Effector CD4-positive, alpha-beta T cell (primary cell): ENCODE measurements at places on chromosomes 13 and 19.

DNA sequence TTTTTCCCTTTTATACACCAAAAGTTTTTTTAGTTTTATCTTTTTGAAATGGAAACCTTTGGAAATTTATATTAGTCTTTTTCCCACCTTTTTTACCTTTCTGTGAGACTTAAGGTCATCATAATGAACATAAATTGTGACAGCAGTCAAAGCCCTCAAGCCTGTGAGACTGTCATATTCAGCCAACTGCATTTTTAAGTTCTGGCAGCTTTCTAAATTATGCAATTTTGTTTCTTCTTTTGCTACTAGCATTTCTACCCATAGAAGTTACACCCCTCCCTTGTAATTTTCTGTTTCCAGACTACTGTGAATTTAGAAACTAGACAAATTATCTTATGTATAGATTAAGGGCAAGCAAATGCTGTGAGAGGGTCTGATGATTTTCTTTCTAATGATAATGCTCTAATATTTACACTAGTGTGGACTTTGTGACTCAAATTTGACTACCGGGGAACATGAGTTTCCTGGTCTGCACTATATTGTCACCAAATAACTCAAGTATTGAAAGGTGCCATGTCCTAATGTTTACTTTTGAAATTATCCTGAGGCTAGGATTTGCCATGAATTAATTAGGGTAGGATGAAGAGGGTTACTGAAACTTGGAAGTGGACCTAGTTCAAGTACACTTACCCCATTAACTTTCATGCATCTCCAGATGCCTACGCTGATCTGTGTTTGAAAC is 43.7 kb downstream of the FRY start:
- DNase-seq, result no peak

DNA sequence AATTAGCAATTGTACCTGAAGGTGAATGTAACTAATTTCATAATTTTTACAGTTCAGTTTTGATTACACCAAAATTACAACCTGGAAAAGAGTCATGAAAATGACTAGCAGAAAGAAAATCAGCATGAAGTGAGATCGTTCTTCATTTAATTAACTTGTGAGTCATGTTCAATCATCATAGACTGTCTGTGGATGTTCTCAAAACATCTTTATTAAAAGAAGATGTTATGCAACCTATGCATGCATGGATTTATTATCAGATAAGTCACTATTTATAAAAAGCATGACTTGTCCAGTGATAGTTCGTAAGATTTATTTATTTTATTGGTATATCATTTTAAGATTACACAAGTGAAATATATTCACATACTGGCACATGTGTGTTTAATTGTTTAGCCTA is 245.9 kb downstream of the ITGBL1 start:
- DNase-seq, result no peak

DNA sequence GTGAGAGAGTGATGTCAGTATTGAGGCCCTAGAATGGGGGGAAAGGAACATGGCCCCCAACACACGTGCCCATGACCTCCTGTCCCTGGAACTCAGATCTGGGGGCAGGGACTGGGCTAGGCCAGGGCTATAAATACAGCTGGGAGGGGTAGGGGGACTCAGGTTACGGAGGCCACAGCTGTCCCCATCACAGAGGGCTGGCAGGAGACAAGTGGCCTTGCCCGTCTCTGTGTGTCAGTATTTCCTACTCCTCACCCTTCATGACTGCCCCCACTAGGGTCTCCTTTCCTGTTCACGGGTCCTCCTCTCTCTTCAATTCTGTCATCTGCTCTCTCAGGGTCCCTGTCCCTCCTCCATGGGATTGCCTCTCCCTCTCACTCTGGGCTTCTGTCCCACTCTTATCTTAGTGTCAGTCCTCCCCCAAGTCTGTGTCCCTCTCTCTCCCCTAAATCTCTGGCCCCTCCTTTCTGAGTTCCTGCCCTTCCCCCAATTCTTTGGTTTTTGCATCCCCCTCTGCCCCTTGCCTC is 687 bp upstream of the HRC start:
- DNase-seq, result no peak

DNA sequence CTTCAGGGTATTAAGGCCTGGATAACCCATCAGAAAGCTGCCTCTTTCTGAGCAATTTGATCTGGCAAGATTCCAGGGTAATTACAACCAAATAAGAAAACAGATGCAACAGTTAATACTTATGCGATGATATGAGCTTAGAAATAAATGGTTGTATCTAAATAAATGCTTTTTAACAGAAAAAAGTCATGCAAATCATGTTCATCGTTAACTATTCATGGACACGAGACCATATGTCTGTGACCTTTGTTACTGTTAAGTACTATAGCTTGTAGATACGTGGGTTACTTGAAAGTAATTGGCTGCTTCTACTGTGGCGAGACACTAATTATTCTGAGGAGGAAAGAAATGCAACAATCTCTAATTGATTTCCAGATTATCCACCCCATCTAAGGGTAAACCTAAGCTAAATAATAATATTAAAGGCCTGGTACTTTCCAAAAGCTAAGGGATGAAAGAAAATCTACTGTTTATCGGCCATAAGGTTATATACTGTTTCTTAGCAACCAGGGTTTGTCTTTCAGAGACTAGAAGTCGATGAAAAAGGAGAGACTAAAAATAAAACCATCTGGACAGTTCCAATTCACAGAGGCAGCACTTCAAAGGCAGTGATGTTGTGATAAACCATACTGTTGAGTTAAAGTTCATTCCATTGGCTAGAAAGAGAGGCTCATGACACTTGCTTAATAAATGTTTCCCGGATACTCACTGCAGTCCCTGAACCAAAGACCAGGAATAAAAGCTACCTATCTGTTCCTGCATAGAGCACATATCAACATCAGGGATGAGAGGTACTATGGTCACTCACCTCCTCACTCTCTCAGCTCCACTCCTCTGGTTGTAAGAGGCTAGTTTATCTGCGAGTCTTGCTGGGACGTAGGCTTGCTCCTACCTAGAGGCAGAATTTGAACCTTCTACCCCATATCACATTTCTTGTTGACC is 1.5 kb downstream of the EPSTI1 start:
- no peak for DNase-seq

DNA sequence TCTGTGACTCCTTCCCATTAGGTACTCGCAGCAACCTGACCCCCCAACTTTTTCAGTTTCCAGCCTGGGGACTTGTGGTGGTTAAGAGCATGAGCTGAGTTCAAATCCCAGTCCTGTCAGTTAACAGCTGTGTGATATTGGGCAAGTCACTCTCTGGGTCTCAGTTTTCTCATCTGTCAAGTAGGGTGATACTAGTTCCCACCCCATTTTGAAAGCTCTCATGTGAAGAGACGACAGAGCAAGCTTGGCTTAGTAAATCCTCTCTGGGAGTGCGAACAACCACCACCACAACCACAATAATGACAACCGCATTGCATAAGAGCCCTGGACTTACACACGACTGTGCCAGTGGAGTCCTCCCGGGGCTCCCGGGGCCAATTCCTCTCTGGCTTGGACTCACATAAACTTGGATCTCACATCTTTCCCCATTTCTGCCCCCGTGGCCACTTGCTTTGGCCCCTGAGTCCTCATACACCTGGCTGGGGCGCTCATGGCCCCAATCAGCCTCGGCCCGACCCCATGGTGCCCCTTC is 454 bp downstream of the BLVRB start:
- no peak for DNase-seq

DNA sequence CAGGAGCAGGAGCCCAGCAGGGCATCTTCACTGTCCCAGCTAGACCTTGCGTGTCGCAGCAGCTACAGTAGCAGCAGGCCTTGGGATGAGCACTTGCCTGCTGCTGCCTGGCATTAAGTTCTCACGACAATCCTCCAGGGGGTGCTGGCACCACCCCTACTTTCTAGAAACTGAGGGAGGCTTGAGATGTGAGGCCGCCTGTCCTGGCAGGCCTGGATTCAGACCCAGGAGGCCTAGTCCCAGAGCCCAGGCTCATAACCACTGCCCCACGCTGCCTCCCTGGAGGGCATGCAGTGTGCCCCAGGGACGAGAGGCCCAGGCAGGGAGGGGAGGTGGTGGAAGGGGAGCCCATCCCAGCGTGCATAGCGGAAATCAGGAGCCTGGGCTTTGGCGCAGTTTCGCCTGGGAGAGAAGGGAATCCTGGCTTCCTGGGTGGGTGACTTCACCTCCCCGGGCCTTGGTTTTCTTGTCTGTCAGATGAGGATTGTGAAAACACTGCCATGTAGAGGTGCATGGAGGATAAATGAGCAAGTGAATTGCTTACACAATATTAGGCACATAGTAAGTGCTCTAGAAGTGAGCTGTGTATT is 26.1 kb downstream of the PPP5C start:
- DNase-seq, result no peak

- peak; percentile 9 for DNase-seq
These were observed 21.7 kb upstream of the LAMP1 start for GRCh38 chr13:113275387-113275786.

DNA sequence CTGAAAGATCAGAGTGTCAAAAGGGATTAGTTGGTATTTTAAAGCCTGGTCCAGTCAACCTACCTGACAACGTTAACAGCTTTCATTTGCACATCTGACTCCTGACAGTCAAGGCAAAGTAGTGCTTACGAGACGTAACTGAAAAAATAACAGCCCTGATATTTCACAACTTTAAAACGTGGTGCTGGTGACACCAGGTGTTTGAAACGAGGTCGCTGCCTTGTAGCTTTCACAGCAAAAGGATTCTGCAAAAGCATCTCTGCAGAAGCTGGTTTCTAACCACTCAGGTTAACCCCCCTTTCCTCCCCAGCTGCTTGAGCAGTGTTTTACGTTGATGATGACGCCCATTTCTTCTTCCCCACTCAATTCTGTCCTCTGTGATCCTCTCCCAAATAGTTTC is 23.3 kb downstream of the GGACT start:
- DNase-seq, result no peak

- DNase-seq, result no peak
These were observed 209.3 kb downstream of the KCNRG start for GRCh38 chr13:50224534-50224933.

GRCh38 chr19:5392486-5392885 is 51.9 kb upstream of the PTPRS start:
- no peak for DNase-seq

DNA sequence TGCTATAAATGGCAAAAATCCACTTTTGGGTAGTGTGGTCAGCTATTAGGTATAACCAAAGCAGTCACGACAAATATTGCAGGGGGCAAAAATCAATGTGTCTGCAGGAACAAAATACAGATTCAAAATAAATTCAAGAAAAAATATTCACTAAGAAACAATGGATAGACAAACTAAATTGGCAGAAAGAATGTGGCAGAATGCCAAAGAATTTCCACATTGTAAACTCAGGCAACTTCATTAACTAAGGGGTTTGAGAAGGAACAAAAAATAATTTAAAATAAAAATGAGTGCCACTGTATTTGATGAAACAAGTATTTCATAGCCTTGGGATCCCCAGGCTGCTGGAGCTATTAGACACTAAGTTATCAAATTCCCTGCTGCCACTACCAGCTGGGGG is 193.1 kb downstream of the VWA8 start:
- DNase-seq, result no peak

DNA sequence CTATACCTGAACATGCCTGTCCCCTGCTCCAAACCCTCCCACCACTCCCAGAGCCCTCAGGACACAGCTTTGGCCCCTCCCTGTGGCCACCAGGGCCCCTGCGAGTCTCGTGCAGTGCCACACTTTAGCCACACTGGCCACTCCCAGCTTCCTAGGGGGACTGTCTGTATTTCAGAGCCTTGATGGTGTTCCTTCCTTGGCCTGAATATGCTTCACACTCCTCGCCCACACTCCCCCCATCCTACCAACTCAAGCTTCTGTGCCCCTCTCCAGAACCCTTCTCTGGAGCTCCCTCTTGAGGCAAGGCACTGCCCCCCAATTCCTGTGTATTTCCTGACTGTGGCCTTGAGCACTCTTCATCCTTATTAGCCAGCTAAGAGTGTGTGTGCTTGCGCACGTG is 80.2 kb downstream of the DPF1 start:
- no peak for DNase-seq

- DNase-seq, result no peak
These were observed 1.7 kb downstream of the COL4A2 start for GRCh38 chr13:110308656-110309359.

- peak; percentile 5 for DNase-seq
These were observed 2.5 kb downstream of the KLK10 start for GRCh38 chr19:51016798-51017683.

- DNase-seq, result no peak
These were observed 63.8 kb downstream of the DCT start for GRCh38 chr13:94415500-94416237.
